Thymus (tissue), 14 donors: ENCODE measurements at places on chromosomes 16 and 17. TPM values are rescaled to one million over a fixed set of nuclear protein-coding genes. Genes with fewer than 3 reads are reported as not detected.

GRCh38 chr17:33335491-33336173 is 42.5 kb upstream of the ASIC2 start:
- no peak overlapping the region for H3K27ac ChIP-seq
- no peak for DNase-seq
- H3K4me1 ChIP-seq, result no peaks in the 10 kb centered on the region
- H3K36me3 ChIP-seq, result no peaks in the 10 kb centered on the region
- H3K27me3 ChIP-seq, result no peaks in the 10 kb centered on the region

- no peak overlapping the region for H3K4me3 ChIP-seq
- no peak for DNase-seq
- no peak overlapping the region for H3K27ac ChIP-seq
- peaks cover 2% of the 10 kb centered on the region for H3K4me1 ChIP-seq
These were observed 89.3 kb downstream of the ZFHX3 start for GRCh38 chr16:72958522-72959076.

KRTAP3-1 gene
- total RNA-seq, result not detected

GRCh38 chr16:88009563-88010342 is 58.5 kb downstream of the BANP start:
- no peak for DNase-seq
- peaks cover 38% of the 10 kb centered on the region for H3K36me3 ChIP-seq
- no peak overlapping the region for H3K27ac ChIP-seq
- H3K27me3 ChIP-seq, result no peaks in the 10 kb centered on the region
- no peak overlapping the region for H3K4me3 ChIP-seq

GRCh38 chr17:4642286-4642685 is 808 bp upstream of the ALOX15 start:
- no peak overlapping the region for H3K4me3 ChIP-seq
- peaks cover 9% of the 10 kb centered on the region for H3K4me1 ChIP-seq
- no peaks in the 10 kb centered on the region for H3K36me3 ChIP-seq
- DNase-seq, result no peak
- H3K27ac ChIP-seq, result no peak overlapping the region
- H3K27me3 ChIP-seq, result peaks cover 33% of the 10 kb centered on the region

DNA sequence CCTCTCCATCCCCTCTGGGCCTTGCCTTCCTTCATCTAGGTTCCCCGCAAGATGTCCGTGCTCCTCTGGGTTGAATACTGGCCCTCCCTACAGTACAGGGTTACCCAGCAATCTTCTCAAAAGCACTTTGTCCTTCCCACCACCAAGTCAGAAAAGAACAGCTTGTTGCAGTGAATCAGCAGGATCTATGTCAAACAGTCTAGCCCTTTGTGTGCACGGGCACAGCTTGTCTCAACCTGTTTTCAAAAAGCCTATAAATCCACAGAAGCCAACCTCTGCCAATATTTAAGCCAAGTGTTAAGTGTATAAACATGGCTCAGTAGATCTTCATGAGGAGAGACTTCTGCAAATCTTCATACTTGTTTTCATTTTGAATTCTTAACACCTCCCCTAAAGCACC is 25.2 kb downstream of the C17orf67 start:
- DNase-seq, result no peak
- peaks cover 6% of the 10 kb centered on the region for H3K36me3 ChIP-seq
- H3K27ac ChIP-seq, result peak overlapping the region; percentile 98
- peak overlapping the region; percentile 63 for H3K4me3 ChIP-seq
- no peaks in the 10 kb centered on the region for H3K27me3 ChIP-seq

DNA sequence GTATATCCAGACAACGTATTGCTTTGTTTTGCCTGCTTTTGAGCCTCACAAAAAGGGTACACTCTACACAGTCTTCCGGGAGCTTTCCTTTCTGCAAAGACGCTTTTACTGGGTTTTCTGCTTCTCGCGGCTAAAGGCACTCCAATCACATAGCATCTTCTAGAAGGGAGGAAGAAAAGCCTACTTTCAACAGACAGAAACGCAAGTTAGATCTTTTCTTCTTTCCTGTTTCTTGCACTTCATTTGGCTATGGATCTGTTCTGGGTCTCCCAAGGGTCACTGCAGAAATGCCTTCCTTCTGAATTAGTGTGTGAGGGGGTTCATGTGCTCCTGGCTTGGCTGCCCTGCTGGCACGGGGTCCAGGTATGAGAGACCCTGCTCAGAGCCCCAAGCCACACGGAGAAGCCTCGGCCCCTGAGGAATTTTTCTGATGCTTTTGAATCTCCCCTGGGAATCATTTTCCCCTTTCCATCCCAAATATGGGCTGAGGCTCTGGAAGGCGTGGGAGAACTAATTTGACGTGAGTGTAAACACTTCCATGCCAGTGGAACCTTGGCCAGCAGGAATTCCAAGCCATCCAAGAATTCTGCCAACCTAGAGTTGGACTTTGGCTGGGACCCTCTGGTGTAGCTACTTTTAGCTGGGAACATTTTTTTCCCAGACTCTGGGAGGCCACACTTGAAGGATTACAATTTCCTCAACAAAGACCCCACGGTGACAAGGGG is 49.6 kb upstream of the NKD1 start:
- no peaks in the 10 kb centered on the region for H3K4me1 ChIP-seq
- H3K4me3 ChIP-seq, result no peak overlapping the region
- H3K27me3 ChIP-seq, result no peaks in the 10 kb centered on the region
- H3K27ac ChIP-seq, result no peak overlapping the region
- DNase-seq, result no peak

DNA sequence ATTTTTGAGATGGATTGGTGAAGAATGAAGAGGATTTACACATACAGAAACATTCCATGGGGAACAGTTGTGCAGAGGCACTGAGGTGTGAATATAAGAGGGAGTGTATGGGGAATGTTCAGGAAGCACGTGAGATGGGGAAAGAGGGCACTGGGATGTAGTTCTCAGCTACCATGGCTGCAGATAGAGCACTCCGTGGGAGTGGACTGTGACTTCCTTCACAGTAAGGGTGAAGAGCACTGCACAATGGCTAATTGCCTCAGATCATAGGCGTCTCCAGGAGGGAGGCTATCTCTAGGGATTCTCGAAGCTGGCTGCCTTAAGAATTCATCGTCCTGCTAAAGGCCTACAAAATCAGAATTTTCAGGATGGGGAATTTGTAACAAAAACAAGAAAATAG is 7.0 kb downstream of the YPEL2 start:
- no peaks in the 10 kb centered on the region for H3K36me3 ChIP-seq
- H3K27me3 ChIP-seq, result no peaks in the 10 kb centered on the region
- no peak overlapping the region for H3K4me3 ChIP-seq
- DNase-seq, result no peak
- H3K27ac ChIP-seq, result no peak overlapping the region
- peaks cover 4% of the 10 kb centered on the region for H3K4me1 ChIP-seq

OR2C1 gene
- 0.14 TPM for total RNA-seq

DNA sequence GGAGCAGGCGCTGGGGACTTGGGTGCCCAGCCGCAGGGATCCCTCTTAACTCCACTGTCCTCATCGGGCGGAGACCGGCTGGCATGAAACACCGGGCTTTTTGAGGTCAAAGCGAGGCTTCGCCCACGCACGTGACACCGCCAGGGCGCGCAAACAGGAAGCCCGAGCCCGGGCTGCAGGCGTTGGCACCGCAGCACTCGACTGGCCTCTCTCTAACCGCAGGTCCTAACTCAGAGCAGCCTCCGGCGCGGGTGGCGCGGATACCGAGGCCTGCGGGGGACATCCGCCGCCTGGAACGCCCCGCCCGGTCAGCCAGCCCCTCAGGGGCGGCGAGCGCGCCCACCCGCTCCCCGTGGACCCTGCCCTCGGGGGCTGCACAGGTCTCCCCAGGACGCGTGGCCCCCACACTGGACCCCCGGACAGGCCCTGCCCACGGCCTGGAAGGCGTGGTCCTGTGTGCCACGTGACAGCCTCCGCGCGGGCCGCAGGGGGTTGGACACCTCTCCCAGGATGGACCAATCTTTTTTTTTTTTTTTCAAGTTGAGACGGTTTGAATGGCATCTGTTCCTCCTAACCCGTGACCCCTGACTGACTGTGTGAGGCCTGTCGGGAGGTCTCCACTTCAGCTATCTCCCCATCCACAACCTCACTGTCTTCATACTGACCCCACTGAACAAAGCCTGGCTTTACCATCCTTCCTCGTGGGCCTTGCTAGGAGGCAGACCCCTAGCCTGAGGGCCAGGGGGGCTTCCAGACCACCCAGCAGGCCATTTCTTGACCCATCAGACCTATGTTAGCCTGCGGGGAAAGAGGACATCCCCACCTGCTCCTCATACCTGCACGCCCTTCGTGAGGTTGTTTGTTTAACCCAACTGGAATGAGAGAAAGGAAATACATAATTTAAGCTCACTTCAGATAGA is 8.4 kb upstream of the SLC47A2 start:
- no peaks in the 10 kb centered on the region for H3K36me3 ChIP-seq
- H3K4me1 ChIP-seq, result peaks cover 8% of the 10 kb centered on the region
- H3K4me3 ChIP-seq, result peak overlapping the region; percentile 13
- no peak overlapping the region for H3K27ac ChIP-seq

C1QTNF8 gene
- total RNA-seq, result not detected

SERPINF2 gene
- 4.3 TPM for total RNA-seq

TPSG1 gene
- total RNA-seq, result not detected

DNA sequence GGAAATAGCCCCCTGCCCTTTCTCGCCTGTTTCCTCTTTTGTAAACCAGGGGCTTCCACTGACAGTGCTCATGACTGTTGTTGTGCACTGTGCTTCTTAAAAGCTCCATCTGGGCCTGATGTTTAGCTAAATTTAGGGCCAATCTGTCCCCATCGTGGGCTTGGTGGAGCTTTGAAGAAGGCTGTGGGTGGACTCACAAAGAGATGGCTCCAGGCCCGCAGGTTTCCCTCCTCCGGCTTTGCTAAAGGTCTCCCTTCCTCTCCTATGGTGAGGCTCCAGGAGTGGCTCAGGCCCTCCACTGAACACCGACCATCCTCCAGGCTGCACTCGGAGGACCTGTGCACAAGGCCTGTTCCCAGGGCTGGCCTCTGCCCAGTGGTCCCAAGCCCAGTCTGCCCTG is 30.2 kb upstream of the XPO6 start:
- H3K4me1 ChIP-seq, result no peaks in the 10 kb centered on the region
- H3K36me3 ChIP-seq, result no peaks in the 10 kb centered on the region
- no peak for DNase-seq
- no peak overlapping the region for H3K4me3 ChIP-seq
- H3K27ac ChIP-seq, result no peak overlapping the region

FN3KRP gene
- total RNA-seq, result 12.2 TPM

DNA sequence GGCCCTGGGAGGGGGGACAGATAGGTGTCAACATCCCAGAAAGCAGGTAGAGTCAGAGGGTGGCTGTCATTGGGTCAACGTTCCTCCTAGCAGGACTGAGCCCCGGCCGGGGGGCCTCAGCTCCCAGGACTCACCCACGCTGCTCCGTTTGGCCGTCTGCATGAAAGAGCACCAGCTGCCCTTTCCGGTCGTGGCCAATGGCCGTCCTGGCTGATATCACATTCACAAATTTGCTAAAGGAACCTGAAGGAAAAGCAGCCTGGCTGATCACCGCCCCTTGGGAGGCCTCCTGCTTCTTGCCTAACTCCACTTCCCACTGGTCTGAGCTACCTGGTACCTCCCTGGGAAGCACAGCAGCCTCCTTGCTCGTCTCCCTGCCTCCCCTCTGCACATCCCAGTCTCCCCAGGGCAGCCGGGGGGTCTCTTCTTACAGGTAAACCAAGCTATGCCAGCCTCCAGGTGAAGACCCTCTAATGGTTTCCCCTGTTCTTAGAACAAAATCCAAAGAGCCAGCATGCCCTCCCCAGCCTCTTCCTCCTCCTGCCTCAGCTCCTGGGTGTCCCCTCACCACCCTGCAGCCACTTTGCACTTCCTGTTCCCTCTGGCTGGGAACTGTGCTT is 3.4 kb downstream of the NAGPA start:
- H3K4me3 ChIP-seq, result no peak overlapping the region
- no peaks in the 10 kb centered on the region for H3K27me3 ChIP-seq
- peaks cover 14% of the 10 kb centered on the region for H3K4me1 ChIP-seq
- no peak overlapping the region for H3K27ac ChIP-seq
- H3K36me3 ChIP-seq, result peaks cover 21% of the 10 kb centered on the region

KRT40 gene
- 0.09 TPM for total RNA-seq

DNA sequence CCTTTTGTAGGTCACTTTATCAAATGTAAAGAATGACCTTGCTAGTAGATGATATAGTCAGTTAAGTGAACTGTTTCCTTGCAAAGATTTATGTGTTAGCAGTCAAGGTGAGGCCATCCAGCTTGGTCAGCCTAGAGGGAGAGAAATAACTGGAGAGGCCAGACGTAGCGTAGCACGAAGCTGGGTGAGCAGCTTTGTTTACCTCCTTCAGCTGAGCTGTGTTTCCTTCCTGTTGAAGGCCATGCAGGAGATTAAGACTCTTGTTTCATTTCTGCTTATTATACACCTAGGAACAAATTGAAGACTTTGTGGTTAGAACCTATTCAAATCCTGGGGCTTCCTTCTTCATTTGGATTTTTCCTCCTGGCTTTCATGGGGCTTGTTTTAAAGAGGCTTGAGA is 267.1 kb downstream of the PHKB start:
- no peak overlapping the region for H3K4me3 ChIP-seq
- H3K36me3 ChIP-seq, result no peaks in the 10 kb centered on the region

GRCh38 chr16:56399047-56399446 is 26.3 kb downstream of the AMFR start:
- no peaks in the 10 kb centered on the region for H3K4me1 ChIP-seq
- no peak overlapping the region for H3K4me3 ChIP-seq
- no peaks in the 10 kb centered on the region for H3K27me3 ChIP-seq
- DNase-seq, result no peak

GP2 gene
- 0.09 TPM for total RNA-seq

CNTNAP4 gene
- total RNA-seq, result 0.28 TPM

GRCh38 chr16:25031441-25032307 is 16.5 kb upstream of the ARHGAP17 start:
- DNase-seq, result peak; percentile 99
- H3K27ac ChIP-seq, result peak overlapping the region; percentile 94
- H3K36me3 ChIP-seq, result no peaks in the 10 kb centered on the region

DNA sequence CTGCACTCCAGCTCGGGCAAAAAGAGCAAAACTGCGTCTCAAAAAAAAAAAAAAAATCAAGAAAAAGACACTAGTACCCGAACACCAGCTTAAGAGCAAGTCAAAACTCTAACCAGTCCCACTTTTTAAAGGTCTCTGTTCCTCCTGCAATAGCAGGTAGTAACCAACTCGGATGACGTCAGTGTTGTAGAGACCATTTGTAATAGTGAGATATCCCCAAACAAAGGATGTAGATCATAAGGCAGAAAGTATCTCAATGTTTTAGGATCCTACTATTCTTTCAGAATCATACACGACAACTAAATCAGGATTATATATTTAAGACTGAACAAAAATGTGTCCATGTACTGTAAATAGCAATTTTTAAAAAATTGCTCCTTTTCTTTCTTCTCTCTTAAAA is 2.4 kb downstream of the JPT1 start:
- H3K36me3 ChIP-seq, result peaks cover 19% of the 10 kb centered on the region
- H3K4me1 ChIP-seq, result peaks cover 20% of the 10 kb centered on the region
- no peaks in the 10 kb centered on the region for H3K27me3 ChIP-seq
- H3K4me3 ChIP-seq, result no peak overlapping the region
- DNase-seq, result no peak
- H3K27ac ChIP-seq, result no peak overlapping the region
